Naive thymus-derived CD8-positive, alpha-beta T cell (primary cell): ENCODE measurements at places on chromosomes 4 and X.

DNA sequence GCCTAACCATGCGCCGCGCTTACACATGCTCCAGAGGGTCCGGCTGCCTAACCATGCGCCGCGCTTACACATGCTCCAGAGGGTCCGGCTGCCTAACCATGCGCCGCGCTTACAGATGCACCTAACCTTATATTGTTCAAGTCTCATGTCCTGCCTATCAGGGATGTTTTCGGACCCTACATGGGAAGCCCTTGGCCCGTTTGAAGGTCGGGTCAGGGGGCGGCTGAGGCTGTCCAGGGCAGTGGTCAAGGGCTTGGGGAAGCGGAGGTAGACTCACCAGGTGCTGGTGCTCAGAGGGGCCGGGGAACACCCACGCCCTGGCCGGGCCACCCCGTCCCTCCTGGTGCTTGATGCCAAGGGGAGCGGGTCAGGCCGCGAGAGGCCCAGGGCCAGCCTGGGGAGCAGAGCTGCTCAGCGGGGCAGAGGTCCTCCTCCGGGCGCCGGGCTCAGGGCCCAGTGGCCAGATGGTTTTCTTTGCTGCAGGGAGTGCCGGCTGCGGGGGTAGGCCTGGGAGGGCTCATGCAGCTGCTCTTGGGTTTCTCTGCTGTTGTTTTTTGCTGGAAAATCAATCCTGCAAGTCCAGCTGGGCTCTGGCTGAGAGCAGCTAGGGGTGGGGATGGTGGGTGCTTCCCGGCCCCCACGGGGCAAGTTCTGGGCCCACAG lies 35.4 kb upstream of the SPON2 start:
- no peak for DNase-seq

DNA sequence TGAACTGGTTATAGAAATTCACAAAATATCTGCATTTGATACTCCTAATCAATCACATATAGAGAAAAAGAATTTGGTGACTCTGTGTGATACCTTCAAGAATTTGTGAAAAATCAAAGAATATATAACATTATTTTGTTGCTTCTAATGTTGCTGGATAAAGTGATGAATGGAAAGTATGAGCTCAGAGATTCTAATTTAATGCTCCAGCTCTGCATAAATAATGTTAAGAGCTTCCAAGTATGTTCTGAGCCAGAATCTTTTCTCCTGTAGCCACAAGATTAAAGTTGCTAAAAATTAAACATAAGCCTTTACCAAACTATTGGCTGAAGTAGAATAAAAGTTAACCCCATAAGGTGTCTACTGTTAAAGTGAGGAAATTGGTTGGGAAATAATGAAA lies 294.7 kb upstream of the CT83 start:
- no peak for DNase-seq

- DNase-seq: no peak
Measured at GRCh38 chr4:108263057-108263456, 94.3 kb upstream of the LEF1 start.

- no peak for DNase-seq
Measured at GRCh38 chrX:39983715-39984114, 114.0 kb downstream of the BCOR start.

- DNase-seq: no peak
Measured at GRCh38 chr4:82352825-82353366, 20.9 kb downstream of the HNRNPD start.

GRCh38 chr4:139672732-139673131 lies 7.1 kb downstream of the MGST2 start:
- no peak for DNase-seq

DNA sequence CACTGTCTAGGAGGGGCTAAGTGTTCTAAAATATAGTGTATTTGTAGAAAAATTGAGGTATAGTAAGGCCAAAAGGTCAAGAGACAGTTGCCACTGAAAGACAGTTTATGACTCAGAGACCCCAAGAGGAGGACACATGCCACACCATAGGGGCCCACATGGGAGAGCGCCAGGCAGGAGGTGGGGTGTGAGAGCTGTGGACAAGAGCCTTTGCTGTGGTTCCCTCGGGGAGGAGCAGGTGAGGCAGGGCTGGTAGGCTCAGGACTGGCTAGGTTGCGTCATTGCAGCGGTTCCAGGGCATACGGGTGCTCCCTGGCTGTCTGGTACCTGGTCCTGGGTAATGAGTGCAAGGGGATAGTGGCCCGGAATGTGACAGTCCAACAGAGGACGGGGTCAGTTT lies 37.6 kb downstream of the CCNQ start:
- no peak for DNase-seq

DNA sequence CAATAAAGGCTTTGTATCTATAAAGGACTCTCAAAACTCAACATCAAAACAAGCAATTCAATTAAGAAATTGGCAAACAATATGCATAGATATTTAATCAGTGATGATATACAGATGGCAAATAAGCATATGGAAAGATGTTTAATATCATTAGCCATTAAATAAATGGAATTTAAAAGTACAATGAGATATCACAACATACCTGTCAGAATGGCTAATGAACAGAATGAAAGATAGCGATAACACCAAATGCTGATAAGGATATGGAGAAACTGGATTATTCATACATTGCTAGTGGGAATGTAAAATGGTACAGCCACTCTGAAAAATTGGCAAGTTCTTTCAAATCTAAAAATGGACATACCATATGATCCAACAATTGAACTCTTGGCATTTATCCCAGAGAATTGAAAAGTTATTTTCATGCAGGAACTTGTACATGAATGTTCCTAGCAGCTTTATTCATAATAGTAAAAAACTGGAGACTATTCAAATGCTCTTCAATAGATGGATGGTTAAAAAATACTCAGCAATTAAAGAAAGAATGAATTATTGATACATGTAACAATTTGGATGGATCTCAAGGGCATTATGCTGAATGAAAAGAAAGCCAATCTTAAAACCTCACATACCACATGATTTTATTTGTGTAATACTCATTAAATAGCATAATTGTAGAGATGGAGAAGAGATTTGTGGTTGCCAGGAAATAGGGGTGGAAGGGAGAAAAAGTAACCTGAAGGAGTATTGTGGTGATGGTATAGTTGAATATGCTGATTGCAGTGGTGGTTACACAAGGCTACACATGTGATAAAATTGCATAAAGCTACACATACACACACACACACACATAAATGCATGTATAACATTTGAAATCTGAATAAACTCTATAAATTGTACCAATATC lies 45.9 kb upstream of the ALG13 start:
- DNase-seq: no peak

DNA sequence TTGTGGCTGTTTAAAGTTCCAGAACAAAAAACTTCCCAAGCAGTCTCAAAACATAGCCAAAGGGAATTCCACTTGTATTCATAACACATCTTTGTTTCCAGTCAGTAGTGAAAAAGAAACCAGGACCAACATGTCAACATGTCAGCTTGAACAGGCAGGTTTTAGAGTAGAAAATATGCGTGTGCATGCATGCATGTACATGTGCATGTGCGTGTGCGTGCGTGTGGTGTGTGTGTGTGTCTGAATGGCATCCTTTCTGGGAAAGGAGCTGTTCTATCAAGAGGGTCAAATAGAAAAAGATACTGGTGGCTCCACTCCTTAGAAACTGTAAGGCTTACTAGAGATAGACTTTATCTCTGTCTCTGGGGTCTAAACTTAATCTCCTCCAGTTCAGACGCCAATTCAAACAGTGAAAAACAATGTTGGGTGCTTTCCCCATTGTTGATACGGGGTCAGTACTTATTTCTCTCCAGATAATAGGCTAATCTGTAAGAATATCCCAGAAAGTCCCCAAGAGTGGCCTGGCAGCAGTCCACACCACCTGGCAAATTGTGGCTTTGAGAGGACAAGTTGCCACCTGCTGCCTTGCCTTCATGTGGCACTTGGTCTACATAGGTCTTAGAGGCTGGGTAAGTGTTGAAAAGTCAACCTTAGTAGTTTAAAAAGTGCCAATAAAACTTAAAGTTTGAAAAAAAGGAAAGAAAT lies 110.4 kb downstream of the SCD5 start:
- DNase-seq: no peak

DNA sequence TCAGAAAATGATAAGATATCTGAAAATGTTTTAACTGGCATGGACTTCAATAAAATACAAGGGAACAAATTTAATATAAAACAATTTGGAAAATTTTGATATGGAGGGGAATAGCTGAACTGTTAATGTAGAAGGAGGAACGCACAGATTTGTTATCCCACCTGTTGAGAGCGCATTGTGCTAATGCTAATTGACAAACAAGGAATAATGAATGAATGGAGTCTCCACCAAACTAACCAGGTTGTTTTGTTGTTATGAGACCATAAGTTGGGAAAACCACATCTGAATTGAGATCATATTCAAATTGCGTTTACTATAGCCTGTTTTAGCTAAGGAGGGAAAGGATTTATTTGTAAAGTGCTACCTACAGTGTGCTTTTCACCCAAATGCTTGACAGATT lies 195.6 kb downstream of the ADGRL3 start:
- no peak for DNase-seq

- no peak for DNase-seq
Measured at GRCh38 chr4:181692965-181693364, 550.2 kb upstream of the TENM3 start.

DNA sequence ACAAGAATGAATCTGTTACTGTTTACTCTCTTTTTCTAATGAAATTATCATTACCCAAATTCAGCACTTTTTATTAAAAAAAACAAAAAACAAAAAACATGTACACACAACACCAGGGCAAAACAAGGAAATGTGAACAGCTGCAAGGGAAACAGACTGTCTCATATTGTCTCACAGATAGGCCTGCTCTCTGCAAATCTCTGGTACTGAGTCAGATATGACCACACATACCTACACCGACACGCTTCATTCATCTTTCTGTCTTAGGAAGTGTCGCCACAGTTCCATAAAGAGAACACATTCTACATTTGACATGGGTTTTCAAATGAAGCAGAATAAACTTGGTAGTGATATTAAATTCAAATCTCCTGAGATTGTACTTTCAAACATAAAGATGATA lies 92.2 kb upstream of the GPR34 start:
- DNase-seq: no peak

- DNase-seq: no peak
Measured at GRCh38 chr4:41734371-41734770, 14.2 kb downstream of the PHOX2B start.

DNA sequence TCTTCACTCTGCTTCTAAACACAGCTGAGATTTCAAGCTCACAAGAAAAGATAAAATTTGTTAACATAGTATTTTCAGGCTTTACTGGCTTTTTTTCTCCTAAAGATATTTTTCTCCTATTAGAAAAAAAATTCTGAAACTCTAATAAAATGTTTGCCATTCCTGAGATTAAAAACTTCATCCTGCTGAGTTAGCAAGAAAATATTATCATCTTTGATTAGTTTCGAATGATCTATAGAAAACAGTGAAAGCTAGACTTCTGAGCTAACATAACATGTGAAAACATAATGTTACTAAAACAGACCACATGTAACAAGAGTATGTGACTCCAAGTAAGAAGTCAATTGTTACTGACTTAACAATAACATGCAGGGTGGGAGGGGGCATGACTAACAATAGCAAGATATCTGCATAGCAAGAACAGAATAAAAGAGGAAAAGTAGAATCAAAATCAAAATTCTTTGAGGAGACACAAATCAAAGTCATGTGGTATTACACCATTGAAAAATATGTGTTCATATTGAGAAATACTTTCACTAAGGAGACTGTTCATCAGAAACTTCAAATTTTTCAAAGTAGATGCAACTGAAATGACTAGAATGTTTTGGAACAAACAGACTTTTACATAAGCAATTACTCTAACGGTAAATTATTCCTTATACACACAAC lies 14.5 kb downstream of the TBCK start:
- DNase-seq: no peak

GRCh38 chr4:155450676-155451075 lies 73.9 kb upstream of the MAP9 start:
- DNase-seq: no peak

GRCh38 chr4:185396724-185397385 lies at the start of gene ANKRD37:
Gene ANKRD37 (plus strand): TSS chr4:185396841. CDS start chr4:185396924, 83 bp downstream.
- DNase-seq: peak; percentile 63

GRCh38 chr4:145524552-145524951 lies 42.9 kb downstream of the SMAD1 start:
- DNase-seq: no peak

- no peak for DNase-seq
Measured at GRCh38 chr4:123520325-123520724, 123.7 kb downstream of the SPRY1 start.

DNA sequence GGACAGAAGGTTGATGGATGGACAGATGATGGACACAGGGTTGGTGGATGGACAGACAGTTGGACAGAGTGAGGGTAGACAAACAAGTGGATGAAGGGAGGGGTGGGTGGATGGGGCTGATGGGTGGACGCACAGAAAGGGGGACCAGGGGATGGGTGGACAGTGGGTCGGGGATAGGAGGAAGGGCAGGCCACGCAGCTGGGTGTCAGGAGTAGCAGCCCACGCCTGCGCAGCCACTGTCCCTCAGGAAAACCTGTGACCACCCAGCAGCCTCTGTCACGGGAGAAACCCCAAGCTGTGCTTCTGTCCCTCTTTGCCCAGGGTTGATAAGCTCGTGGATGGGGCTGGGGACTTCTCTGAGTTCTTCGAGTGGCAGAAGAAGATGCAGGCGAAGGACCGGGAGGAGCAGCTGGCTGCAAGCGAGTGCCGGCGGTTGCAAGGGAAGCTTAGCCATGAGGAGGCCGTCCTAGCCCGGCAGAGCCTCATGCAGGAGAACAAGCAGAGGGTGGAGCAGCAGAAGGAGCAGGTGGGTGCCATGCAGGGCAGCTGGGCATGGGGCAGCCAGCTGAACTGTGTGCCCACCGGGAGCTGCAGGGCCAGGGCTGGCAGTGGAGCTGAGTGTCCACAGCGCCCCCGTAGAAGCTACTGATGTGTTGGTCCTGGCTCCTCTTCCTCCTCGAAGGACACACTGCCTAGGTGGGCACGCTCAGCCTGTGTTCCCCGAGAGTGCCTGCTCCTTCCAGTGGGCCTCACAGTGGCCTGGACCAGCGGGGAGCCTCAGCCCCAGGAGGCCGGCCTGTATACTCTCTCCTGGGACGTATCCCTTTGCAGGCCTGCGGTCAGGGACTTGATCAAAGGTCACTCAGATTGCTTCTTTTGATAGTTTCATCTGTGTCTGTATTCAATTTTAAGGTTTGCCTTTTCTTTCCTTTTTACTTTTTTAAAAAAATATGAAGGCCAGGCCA lies 16.8 kb upstream of the RNF4 start:
- DNase-seq: no peak

- no peak for DNase-seq
Measured at GRCh38 chrX:117429501-117429900, 687.1 kb downstream of the KLHL13 start.

DNA sequence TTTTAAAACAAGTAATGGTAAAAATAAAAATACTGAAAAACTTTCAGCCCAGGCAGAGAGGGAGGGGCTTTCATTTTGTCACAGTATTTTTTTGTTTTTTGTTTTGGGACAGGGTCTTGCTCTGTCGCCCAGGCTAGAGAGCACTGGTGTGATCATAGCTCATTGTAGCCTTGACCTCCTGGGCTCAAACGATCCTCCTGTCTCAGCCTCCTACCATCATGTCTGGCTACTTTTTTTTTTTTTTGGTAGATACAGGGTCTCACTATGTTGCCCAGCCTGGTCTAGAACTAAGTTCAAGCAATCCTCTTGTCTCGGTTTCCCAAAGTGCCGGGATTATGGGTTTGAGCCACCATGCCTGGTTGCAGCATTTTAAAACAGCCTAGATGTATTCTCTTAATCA lies 40.8 kb upstream of the FAT1 start:
- no peak for DNase-seq
